ENCODE measurements at places on chromosomes 12 and 14. TPM values are rescaled to one million over a fixed set of nuclear protein-coding genes. Genes with fewer than 3 reads are reported as not detected.

GRCh38 chr14:71231521-71232393 lies 324.5 kb downstream of the PCNX1 start:
- no peak for DNase-seq

TAS2R20 gene
- 0.44 TPM for total RNA-seq

DNA sequence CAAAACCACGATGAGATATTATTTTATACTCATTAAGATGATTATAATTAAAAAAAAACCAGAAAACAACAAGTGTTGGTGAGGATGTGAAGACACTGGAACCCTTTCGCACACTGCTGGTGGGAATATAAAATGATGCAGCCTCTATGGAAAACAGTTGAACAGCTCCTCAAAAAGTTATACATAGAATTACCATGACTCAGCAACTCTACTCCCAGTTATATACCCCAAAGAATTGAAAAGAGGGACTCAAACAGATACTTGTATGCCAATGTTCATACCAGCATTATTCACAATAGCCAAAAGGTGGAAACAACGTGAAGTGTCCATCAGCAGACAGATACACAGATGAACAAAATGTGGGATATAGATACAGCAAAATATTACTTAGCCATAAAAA lies 53.1 kb downstream of the TAOK3 start:
- no peak for DNase-seq

- DNase-seq, result peak; percentile 80
These were observed 92.7 kb downstream of the NCOR2 start for GRCh38 chr12:124474709-124475108.

- no peak for DNase-seq
These were observed 46.2 kb downstream of the SLC38A1 start for GRCh38 chr12:46222636-46223035.

GRCh38 chr12:108689314-108690190 lies 41.8 kb downstream of the CORO1C start:
- no peak for DNase-seq

DNA sequence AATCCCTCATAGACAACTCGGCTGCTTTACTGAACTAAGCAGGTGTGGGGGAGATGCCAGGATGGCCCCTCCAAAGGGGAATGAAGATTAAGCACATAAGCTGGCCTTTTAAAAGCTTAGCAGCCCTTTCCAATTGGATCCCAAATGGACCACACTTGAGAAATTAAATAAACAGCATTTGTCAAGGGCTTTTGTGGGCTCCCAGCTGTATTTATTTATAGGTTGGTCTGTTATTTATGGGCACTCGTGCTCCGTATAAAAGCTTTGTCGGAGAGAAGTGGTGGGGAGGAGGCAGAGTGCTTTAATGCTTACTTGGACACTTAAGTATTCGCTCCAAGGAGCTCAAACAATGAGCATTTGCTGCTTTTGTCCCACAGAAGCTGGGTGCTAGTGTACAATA lies 580.2 kb downstream of the MED13L start:
- no peak for DNase-seq

DNA sequence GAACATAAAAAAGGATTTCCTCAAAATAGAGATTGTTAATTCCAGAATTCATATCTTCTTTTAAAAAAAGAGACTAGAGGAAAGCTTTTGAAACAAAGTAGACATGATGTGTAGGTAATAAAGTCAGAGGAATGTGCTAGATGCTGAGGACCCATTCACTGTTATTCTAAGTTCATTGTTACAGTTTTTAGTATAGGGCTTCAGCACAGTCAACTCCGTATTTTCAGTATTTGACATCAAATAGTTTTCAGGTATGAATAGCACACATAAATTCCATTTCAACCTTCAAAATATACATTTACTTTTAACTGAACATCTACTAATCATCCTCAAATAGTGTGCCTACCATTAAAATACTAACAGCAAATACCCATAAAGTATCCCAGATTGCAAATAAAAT lies 227.8 kb downstream of the EPS8 start:
- DNase-seq, result no peak

DNA sequence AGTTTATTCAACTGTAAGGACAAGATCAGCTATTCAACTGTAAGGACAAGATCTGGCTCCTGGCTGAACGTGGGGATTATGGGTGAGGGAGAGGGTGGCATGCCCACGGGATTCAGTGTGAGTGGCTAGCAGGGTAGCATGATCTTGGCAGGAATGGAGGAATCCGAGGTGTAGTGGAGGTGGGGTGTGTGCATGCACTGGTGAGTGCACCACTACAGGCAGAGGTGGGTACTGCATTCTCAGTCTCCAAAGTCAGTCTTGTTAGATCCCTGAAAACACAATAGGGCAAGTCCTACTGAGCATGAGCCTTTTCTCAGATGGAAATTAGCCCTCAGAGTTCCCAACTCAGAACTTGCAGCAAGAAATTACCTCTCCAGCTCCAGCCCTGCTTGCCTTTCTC lies 32.2 kb upstream of the DCD start:
- DNase-seq, result no peak

GRCh38 chr12:83866477-83866876 lies 1046.1 kb downstream of the SLC6A15 start:
- DNase-seq, result no peak

DNA sequence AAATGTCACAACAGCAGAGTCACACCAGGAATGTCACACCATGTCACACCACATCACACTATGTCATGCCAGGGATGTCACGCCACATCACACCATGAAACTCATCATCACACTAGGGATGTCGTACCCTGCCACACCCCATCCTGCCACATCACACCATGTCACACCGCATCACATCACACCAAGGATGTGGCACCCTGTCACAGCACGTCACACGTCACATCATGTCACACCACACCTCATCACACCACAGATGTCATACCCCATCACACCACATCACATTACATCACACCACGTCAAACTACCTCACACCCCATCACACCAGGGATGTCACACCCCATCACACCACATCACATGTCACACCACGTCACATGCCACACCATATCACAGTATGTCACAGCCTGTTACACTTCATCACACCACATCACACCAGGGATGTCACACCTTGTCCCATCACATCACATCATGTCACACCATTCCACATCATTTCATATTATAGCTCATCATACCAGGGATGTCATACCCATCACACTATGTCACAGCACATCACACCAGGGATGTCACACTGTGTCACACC lies 90.9 kb downstream of the TMEM121 start:
- no peak for DNase-seq

STX2 gene
- total RNA-seq, result 11.1 TPM

KRT8 gene
- total RNA-seq, result 63.4 TPM

GRCh38 chr14:23624830-23625404 lies 11.2 kb upstream of the DHRS2 start:
- no peak for DNase-seq

KRT77 gene
- not detected for total RNA-seq

HOXC5 gene
- total RNA-seq, result not detected

CPNE6 gene
- total RNA-seq, result not detected

DNA sequence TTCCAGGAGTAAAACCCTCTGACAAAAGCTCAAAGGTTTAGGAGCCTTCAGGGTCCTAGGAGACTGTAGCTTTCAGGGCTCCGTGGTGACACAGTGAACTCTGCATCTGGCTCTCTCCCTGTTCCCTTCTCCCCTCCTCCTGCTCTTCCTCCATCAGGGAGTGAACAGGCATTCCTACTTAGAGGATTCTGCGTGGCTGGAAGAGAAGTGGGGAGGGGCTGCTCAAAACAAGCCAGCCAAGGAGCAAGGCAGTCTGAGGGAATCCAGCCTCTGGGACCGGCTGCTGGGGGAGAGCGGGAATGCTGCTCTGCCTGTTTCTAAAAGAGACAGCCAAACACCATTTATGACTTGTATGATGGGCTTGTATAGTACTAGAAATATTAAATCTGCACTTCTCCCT lies 49.5 kb downstream of the RBMS2 start:
- DNase-seq, result no peak

- no peak for DNase-seq
These were observed 8.4 kb downstream of the KCNH3 start for GRCh38 chr12:49547090-49547690.

- no peak for DNase-seq
These were observed 91.2 kb upstream of the PARP11 start for GRCh38 chr12:3964439-3964838.

DNA sequence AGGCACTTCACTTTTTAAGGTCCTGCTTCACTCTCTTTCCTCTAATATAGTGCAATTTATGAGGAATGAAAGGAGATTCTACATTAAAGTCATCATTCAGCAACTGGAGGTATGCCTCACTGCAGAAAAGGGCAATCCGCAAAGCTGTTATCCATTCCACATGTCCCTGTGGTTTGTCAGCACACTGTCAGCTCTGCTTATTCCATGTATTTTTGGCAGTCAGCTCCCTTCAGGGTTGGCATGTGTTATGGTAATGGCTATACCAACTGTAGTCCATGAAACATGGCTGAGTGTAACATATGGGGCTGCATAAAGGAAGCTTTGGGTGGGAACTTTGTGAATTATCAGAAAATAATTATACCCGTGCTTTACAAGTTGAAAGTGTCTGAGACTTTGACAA lies 154.1 kb downstream of the GALC start:
- DNase-seq, result no peak

GLIPR1L1 gene
- total RNA-seq, result not detected

DIABLO gene
- 29.7 TPM for total RNA-seq

ANKRD33 gene
- total RNA-seq, result not detected

GRCh38 chr12:107917912-107918800 lies 143.7 kb downstream of the ASCL4 start:
- no peak for DNase-seq

- no peak for DNase-seq
These were observed 3.0 kb downstream of the NAB2 start for GRCh38 chr12:57091638-57092528.

AMN1 gene
- 13.9 TPM for total RNA-seq

DNA sequence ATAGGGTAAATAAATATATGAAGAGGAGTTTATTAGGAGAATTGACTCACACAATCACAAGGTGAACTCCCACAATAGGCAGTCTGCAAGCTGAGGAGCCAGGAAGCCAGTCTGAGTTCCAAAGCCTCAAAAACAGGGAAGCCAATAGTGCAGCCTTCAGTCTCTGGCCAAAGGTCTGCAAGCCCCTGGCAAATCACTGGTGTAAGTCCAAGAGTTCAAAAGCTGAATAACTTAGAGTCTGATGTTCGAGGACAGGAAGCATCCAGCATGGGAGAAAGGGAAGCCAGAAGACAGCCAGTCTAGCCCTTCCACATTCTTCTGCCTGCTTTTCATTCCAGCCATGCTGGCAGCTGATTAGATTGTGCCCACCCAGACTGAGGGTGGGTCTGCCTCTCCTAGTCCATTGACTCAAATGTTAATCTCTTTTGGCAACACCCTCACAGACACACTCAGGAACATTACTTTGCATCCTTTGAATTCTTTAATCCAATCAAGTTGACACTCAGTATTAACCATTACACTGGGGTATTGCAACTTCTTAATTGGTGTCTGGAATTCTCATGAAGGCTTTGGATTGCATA lies 736.5 kb upstream of the LMO3 start:
- no peak for DNase-seq
